Cardiac septum (tissue), 1 donor: ENCODE measurements at places on chromosomes 2 and 18.

DNA sequence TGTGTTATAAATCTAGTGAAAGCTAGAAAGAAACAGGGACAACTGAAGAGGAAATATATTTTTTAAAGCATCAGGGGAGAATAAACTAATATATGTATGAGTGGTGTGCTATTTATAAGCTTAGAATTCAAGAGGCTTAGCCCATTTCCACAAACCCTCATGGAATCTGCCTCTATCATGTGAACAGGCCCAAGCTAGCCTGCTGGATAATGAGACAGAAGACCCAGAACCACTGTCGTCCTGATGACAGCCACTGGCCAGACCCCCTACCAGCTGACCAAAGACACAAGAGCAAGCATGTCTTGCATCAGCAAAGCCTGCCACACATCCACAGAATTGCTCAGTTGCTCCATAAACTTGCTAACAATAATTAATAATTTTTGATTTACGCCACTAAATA lies 382.3 kb upstream of the NXPH2 start:
- no peak for DNase-seq

DNA sequence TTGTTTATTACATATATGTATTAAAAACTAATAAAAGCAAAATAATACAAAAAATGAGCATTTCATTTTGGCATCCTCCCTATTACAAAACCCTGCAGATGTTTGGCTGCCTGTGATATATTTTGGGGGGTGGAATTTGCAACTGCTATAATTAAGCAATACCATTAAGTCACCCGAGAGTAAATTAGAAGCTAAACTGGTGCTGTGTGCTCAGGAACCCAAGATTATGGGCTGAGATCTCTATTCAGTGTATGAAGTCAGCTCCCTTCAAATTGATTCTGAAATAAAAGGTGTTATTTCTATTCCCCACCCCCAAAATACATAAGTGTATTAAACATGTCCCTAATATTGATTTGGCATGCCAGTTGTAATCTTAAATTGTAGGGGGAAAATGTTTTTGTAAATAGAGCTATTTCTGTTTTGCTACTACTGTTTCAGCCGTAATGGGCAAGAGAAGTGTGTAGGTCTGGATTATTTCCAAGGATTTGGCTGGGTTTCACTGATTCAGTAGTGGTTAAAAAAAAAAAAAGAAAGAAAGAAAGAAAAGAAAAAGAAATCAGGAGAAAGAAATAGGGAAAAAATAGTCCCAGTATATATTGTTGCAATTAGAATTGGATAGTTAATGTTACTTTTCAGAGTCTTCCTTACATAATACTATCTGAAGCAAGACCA lies 110.9 kb downstream of the SS18 start:
- no peak for DNase-seq

DNA sequence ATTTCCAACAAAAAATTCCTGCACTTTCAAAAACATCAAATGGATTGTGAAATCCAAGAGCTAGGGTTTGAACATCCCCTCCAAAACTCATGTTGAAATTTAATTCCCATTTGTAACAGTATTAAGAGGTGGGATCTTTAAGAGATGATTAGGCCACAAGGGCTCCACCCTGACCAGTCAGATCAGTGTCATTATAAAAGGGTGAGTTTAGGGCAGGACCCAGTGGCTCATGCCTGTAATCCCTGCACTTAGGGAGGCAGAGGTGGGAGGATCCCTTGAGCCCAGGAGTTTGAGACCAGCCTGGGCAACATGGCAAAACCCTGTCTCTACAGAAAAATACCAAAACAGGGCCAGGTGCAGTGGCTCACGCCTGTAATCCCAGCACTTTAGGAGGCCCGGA lies 8.9 kb downstream of the GTF3C2 start:
- DNase-seq: no peak

GRCh38 chr18:79070486-79070885 lies 1.3 kb downstream of the ATP9B start:
- DNase-seq: no peak

DNA sequence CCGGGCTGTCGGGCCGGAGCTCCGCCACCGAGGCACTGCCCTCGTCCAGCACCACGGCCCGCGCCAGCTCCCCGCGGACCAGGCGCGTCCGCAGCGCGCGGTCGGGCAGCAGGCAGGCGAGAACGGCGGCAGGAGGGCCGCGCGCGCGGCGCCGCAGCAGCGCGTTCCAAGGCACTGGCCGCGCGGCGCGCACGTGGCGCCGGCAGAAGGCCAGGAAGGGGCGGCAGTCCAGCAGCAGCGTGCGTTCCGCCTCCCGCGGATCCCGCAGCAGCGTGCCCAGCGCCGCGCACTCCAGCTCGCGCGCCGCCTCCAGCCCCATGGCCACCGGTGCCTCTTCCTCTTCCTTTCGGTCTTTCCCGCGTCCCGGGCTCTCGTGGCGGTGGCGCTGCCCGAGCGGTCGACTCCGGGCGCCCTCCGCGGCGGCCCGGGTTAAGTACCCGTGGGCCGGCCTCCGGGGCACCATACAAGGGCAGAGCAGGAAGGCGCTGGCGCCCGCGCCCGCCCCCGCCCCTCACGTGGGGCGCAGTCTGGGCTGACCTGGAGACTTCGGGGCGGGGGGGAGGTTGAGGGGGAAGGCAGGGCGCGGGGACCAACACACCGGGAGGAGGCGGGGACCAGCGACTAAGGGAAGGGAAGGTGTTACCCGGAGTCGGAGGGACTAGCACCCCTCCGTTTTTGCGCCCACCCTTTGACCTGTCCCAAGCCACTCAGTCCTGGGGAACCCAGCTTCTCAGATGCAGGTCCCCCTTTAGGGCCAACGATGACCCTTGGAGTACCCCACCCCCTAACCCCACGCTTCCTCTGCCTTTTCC lies at the start of gene DUSP2:
DUSP2 (minus strand) TSS at position 405 of the 812 bp plus-strand sequence; CDS start at position 319, 86 bp downstream.
- peak; percentile 88 for DNase-seq

DNA sequence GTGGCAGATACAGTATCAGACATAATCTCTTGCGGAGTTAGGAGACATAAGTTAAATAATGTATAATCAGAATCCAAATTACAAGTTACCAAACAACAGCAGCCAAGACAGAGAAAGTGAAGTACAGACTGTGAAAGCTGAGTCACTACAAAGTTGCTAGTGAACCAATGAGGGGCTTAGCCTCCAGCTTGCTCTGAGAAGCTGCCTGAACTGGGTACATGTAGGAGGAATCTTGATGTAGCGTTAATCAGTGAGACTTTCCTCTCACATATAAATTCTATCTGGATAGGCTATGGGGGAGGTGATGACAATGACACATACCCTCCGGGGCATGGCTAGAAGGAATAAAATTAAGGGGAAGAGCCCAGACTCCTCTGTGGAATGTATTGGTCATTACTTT lies 1234.3 kb upstream of the DDX18 start:
- DNase-seq: no peak

DNA sequence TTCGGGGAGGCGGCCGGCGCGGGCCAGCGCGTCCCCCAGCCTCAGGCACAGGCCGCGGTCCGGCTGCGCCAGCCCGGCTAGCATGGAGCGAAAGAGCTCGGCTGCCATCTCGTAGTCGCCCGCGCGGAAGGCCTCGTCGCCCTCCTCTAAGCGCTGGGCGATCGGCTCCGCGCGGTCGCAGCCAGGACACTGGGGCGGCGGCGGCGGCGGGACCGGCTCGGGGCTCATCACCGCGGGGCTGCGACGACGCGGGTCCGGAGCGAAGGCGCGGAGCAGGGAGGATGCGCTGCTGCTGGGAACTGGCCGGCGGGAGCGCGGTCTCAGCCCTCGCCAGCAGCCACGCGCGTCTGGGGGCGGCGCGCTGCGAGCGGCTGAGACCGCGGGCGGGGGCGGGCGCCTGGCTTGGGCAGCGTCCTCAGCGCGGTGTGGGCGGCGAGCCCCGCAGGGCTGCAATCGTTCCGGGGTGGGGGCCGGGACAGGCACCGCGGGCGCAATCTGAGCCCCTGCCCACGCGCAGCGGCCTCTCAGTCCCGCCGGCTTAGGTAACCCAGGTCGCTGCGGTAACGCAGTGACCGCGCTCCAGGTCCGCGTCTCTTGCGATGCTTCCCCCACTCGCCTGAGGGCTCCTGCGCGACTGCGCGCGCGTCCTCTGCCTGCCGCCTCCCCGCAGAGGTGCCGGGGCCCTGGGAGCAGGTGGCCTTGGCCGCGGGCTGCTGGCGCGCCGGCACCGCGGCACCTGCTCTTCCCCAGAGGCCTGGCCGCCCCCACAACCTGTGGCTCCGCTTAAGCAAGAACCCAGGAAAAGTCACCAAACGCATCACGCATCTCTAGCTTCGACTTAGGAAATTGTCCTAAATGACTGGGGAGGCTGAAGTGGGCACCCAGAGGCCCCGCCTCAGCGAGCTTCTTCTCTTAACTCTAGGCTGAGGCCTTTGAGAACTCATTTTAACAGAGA lies at the start of gene LONRF2:
LONRF2 (minus strand) TSS at position 636 of the 955 bp plus-strand sequence; CDS start at position 228, 408 bp downstream.
- peak; percentile 77 for DNase-seq
